Skin of body (tissue), 3 donors: ENCODE measurements at places on chromosomes 1 and 21. TPM values are rescaled to one million over a fixed set of nuclear protein-coding genes. Genes with fewer than 3 reads are reported as not detected.

Gene GIPC2
- total RNA-seq: 2.3 TPM

Gene KIF2C
- 10.1 TPM for total RNA-seq

Gene HES3
- not detected for total RNA-seq

Gene MAP10
- 2.4 TPM for total RNA-seq

Gene SMCP
- total RNA-seq: not detected

Gene BARHL2
- not detected for total RNA-seq

Gene SLC9A1
- total RNA-seq: 5.8 TPM

Gene C1orf87
- 0.20 TPM for total RNA-seq
